T-helper 17 cell (primary cell): ENCODE measurements at places on chromosomes 2 and 18.

DNA sequence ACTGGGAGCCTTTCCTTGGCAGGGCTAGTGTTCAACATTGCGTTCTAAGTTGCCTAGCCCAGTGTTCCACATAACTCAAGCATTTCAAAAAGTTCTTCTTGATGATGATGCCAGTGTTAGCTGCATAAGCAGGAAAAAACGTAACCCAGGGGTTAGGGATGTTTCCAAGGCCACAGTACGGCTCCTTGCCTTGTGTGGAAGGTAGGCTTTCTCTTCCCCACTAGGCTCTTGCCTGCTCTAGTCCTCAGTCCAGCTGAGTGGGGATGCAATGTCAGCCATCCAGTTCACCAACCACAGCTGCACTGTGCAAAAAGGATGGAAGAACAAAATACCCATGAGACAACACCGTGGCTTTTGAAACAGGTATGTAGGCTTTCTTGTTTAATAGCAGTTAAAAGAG lies 28.0 kb upstream of the CYP26B1 start:
- DNase-seq = no peak

DNA sequence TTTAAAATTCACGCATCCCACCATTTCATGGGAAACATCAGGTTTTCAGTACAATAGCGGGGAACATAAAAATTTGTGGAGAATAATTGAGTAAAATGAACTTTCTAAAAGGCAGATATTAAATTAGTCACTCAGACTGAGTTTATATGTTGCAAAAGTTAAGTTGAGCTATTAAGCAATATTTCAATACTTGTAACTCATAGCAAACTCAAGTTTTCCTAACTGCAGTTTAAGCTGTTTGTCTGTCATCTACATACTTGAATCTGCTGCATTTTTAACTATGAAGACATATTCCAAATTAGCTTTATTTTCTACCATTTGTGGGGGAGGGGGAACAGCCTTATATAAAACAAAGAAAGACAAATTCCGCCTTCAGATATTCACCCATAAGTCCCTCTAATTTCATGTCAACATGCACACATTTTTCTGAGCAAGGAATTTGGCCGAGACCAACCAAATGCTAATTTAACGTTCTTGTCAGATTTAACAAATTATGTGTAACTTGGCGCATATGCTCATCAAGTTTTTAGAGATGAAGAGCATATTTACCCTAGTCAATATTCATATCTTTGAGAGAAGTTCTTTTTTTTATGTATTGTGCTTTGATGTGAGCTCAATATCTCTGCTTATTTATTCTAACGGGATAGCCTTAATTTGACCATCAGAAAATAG lies 462.9 kb downstream of the TXNL1 start:
- no peak for DNase-seq

- DNase-seq = peak; percentile 96
These were observed 3.3 kb upstream of the SOS1 start for GRCh38 chr2:39124000-39124745.

GRCh38 chr18:69961718-69962117 lies 14.0 kb upstream of the CD226 start:
- DNase-seq = no peak

GRCh38 chr18:4077721-4078120 lies 377.4 kb downstream of the DLGAP1 start:
- no peak for DNase-seq

DNA sequence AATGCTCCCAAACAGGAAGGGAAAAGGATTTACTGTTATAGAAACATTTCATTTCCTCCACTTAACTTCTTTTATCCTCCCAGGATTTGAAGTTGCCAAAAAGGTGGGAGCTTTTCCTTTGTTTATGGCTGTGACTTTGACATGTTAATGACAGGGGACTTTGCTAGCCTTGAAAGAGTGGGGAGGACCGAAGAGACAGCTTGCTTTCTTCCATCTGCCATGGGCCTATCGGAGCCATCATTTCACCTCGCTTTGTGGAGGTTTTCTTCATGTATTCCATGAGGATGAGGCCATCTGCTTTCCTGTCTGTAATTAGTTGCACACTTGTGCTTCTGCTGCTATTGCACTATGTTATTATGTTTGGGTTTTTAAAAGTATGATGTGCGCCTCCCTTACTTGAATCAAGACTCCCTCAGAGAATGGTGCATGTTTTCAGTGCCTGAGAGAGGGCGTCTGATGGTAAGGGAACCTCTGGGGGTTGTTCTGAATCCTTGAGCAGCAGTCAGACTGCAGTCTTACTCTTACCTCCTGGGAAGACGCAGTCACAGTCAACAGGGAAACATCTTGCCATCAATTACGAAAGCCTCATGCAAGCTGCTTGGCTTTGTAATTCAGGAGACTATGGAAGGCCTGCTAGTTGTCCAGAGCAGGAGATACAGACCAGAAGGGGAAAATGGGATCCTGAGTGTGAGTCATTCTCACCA lies 173.3 kb upstream of the MGAT5 start:
- DNase-seq = no peak

GRCh38 chr2:88545118-88545517 lies 82.1 kb downstream of the EIF2AK3 start:
- DNase-seq = no peak

DNA sequence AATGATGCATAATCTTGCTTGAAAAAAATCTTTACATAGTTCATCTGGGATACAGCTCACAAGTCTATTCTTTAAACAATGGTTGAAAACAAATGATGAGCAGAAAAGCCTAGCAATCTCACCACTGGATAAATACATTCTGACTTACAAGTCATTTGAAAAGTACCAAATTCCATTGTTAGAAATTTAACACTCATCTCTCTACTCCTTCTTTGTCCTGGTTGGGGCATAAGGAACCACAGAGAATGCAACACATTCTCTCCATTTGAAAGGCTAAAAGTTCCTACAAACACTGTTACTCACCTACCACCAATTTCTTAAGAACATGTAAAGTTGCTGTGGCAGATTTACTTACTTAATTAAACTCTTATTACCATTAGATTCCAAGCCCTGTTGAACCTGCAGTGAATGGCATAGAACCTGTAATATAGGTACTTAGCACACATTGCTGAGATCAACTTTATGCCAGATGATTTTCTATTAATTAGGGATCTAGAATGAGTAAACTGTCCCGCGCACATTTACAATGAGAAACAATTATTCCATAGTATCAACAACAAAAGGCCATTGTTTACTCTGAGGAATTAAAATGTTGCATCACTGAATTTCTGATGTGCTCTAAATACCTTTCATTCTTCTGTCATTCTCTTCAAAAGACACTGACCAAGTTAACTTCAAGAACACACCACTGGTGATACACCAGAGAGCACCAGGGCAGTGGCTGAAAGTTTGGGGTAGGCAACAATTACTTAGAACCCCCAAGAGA lies 69.6 kb downstream of the CABYR start:
- DNase-seq = no peak

- DNase-seq = no peak
These were observed 91.5 kb upstream of the NRP2 start for GRCh38 chr2:205590759-205591158.

DNA sequence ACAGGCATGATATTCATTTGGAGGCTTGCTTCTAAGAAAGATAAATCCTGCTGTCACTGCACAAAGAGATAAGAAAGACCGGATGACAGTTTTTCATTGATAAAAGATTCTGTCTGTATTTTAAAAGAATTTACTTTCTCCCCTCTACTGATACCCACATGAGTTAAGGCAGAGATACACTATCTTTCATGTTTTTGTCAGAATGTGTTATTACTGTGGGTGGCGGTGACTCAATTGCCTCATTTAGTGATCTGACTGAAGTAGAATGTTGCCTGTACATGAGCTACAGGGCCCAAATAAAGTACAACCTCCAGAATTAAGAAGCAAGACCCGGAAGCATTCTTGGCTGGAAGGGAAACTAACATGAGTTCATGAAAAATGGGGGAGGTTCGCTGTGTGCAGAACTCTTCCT lies 480.0 kb downstream of the SLC4A3 start:
- no peak for DNase-seq

DNA sequence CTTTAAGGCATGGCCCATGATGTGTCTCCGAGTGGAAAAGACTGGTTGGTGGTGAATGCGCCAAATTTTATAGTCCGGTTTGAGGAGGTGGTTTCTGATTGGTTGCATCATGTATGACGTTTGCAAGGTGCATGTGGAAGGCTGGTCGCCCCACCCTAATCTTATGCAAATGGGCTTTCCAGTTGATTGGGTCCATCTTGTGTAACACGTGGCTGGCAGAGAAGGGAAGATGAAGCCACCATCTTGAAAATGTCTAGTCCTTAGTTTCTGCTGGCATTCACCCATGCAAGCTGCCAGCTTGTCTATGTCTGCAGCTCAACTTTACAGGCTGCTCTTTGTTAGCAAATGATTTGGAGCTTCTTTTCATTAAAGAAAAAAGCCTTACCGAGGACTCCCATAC lies 132.2 kb downstream of the PIK3C3 start:
- DNase-seq = no peak

- DNase-seq = peak; percentile 25
These were observed 29.2 kb downstream of the UNC50 start for GRCh38 chr2:98637401-98638147.

GRCh38 chr2:168137510-168138180 lies 109.8 kb downstream of the STK39 start:
- DNase-seq = no peak

DNA sequence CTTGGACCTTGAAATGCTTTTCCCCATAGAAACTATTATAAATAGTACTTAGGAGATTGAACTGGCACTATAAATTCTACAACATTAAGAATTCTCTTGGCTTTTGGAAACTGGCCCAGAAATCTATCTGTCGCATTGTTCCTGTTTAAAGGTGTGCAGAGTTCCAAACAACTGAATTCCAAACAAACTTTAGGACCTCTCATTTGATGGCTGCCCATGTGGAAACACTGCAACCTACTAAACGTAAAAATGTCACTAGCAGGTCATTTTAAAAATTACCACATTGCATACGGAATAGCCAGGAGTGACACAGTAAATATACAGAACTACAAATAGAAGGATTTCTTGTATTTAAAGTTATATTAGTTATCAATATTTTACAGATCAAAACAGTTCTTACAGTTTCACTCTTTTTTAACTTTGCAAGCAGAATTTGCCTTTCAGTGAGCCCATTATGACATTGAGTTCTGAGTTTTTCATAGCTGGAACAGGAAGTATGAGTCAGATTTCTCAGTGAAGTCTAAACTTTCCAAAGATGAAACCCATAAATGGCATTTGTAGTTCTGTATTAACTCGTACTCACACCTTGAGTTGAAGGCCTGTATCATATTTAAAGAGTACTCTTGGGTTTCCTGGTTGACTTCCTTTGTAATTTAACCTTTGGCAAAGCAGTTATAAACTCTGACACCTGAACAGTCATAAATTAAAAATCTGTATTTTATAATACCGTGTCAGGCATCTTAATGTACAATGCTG lies 142.3 kb upstream of the BOD1L2 start:
- DNase-seq = no peak

DNA sequence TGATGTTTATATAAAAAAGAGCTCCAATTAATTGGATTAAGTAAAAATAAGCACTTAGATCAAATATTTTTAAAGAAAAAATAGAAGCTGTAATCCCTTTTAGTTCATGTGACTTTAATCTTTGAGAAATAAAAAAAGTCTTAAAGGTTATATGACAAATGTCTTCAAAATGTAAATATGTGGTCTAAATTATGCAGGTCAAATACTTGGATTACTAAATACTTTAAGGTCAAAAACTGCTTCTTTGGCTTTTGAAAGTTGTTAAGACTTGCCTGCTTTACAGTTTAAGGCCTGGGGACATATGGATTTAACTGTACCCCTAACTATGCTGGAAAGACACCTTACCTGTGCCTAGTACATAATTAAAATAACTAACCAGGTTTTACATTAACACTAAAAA lies 15.5 kb upstream of the PDK1 start:
- no peak for DNase-seq

DNA sequence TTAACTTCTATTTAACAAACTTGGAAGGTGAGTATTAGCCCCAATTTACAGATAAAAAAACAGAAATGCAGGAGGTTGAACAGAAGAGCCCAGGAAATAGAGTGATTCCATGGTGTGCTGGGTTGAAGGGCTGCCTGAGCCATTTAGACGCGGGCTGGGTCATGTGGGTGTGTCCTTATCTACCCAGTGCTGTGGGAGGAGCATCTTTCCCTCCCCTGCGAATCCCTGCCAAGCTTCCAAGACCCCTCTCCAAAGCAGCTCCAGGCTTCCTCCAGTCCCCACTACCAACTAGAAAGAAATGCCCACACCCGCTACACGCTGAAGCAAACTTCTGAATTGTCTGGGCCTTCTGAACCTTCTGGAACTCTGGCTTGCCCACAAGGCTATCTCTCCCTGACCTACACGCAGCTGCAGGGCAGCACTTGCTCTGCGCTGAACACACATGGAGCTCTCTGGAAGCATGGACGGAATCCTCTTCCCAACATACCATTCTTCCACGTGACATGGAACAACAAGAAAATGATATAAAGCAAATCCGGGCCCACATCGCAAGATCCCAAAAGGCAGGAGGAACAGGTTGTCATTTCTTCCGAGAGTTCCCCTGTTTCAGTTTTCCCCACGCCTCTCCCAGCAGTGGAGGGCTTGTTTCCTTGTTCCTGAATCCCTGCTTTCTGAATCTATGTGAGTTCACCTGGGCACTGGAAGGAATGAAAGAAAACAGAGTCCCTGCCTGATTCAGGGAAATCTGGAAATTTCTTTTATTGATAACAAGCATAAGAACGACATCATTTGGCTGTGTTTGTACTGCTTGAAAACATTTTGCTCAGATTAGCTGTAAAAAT lies 562.7 kb upstream of the ID2 start:
- DNase-seq = no peak

DNA sequence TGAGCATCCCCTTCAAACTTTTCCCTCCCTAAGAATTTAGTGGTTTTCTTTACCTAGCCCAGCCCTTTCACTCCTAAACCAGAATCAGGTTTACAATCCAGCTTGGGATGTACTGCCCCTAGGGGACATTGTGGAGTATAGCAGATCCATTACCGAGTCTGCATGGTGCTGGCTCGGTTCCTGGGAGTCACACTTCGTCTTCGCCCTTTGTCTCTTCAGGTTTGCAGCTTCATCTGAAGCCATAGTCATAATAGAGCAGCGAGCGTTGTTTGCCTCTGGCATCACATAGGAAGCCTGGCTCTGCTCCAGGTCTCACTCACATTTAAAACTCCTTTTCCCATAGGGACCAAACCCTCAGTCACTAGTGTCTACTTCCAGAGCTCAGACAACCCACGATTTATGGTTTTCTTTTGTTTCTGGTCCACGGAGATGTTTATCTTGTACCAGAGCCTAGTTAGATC lies 16.8 kb upstream of the LYPD6 start:
- no peak for DNase-seq
